ENCODE measurements at places on chromosomes 12 and 14.

GRCh38 chr12:11856971-11857370 lies 207.5 kb downstream of the ETV6 start:
- DNase-seq: peak; percentile 93

DNA sequence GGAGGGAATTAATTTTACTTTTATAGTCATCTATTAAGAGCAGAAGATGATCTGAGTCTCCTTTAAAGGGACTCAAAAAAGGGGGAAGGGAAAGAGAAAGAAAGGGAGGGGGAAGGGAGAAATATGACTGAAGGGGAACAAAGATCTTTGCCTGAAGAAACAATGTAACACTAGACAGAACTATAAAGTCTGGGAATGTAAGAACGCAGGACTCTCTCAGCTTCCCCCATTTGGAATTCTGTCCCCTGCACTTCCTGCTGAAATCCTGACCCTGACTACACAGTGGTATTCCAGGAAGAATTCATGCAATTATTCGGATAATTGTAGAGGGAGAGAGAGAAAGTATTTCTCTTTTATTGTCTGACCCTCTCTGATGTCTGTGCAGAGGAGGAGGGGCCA lies 8.6 kb upstream of the HOXC11 start:
- no peak for DNase-seq

- DNase-seq: no peak
Measured at GRCh38 chr12:50195832-50196231, 28.7 kb upstream of the CERS5 start.

DNA sequence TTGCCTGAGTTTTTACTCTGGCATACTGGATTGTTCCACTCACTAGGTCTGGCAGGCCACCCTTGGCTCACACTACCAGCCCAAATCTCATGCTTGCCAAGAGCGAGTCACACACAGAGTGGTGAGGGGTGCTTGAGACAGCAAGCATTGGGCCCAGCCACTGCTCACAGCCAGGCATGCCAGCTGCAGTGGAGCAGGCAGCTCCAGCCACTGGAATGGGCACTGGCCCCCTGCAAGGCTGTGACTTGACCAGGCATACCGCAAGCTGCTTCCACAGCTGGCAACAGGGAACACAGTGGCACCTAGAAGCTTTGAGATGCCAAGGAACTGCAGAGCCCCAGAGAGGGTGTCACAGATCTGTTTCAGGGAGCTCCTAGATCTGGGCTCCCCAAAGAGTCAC lies 488.5 kb downstream of the LRFN5 start:
- no peak for DNase-seq

GRCh38 chr14:102528431-102529170 lies 19.0 kb upstream of the ANKRD9 start:
- DNase-seq: peak; percentile 58

DNA sequence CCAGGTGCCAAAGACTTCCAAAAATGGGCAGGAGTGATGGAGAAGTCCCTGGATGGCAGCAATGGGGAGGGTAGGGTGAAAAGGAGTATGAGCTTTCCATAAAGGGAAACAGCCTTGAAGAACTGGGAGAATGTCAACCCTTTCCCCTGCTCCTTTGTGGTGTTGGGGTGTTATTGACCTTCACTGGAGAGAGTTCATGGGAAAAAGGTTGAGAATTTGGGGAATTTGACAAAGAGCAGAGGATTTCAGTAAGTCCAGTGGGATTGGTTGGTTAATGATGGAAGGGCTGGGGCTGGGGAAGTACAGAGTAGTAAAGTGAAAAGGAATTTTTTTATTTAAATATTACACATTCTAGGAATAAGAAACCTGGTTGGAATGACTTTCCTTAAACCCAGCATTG lies 116.6 kb downstream of the ERC1 start:
- DNase-seq: no peak

DNA sequence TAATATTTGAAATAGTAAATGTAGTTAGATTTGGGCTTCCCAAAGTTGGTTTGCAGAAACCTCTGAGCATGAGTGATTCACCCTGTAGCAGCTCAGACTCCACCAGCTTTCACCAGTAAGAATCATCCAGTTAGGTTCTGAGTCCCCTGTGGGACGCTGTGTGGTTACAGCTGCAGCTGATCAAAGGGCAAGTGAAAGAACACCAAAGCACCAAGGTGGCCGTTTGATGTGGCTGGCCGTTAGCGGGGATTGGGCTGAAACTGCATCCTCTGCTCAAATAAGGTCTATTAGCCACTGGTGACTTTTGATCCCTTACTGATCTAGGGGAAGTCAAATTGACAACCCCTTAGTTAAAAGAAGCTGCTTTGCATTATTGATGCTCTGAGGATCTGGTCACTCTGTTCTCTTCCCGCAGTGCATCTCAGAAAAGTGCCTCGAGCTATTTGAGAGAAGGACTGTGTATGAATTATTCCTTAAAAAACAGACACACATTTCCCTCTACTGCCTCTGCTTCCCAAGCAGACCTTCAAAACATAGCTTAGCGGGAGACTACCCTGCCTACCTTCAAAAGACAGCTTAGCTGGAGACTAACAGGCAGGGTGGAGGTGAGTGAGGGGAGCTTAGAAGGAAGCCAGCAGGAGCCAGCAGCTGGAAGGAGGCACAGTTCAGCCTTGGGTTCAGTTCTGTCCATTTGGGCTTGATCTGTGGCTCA lies 3.7 kb downstream of the ABHD12B start:
- peak; percentile 13 for DNase-seq

- DNase-seq: no peak
Measured at GRCh38 chr14:91899213-91899612, 31.9 kb upstream of the TC2N start.

GRCh38 chr14:94058128-94058673 lies 22.8 kb downstream of the DDX24 start:
- DNase-seq: no peak

- peak; percentile 90 for DNase-seq
Measured at GRCh38 chr14:50082784-50083466, 33.4 kb downstream of the VCPKMT start.

DNA sequence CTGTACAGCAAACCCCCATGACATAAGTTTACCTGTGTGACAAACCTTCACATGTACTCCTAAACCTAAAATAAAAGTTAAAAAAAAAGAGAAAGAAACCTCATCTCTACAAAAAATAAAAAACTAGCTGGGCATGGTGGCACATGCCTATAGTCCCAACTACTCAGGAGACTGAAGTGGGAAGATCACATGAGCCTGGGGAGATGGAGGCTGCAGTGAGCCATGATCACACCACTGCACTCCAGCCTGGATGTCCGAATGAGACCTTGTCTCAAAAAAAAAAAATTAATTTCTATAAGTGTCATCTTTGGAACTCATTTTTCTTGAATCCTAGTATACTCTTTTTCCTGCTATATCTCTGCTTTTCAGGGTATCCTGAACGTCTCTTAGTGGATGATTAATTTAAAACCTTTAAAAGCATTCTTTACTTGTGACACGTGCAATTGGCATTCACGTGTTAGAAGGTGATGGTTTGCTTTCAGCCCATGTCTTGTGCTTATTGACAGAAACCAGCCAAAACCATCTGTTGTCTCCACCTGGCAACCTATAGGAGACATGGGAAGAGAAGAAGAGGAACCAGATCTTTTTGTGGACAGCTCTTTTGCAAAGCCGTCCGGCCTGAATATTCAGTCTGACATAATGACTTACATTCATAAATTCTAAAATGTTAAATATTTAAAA lies 30.6 kb upstream of the PPFIBP1 start:
- DNase-seq: no peak

DNA sequence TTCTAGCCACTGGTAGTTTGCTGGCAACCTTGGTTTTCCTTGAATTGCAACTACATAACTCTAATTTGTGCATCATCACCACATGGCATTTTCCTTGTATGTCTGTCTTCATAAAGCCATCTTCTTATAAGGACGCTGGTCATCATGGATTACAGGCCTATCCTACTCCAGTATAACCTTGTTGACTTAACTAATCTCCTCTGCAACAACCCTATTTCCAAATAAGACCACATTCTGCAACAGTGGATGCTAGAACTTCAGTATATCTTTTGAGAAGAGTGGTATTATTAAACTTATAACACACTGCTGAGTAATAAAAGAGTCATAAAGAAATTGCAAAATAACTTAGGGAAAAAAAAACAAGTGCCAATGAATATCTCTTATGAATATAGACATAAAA lies 511.8 kb upstream of the FOXG1 start:
- DNase-seq: no peak

GRCh38 chr14:101090976-101091375 lies 187.5 kb upstream of the RTL1 start:
- DNase-seq: no peak

- peak; percentile 54 for DNase-seq
Measured at GRCh38 chr12:51270067-51270950, at the start of gene SMAGP. SMAGP (minus strand) TSS chr12:51270415; CDS start chr12:51269278, 1,137 bp downstream.

Measured in suppressor macrophage treated with lipopolysaccharide for 4 hours (primary cell).